ENCODE measurements at places on chromosomes 16 and 17. TPM values are rescaled to one million over a fixed set of nuclear protein-coding genes. Genes with fewer than 3 reads are reported as not detected.

GRCh38 chr17:75864448-75864871, 9.3 kb upstream of the WBP2 start:
- no peak for DNase-seq

DNA sequence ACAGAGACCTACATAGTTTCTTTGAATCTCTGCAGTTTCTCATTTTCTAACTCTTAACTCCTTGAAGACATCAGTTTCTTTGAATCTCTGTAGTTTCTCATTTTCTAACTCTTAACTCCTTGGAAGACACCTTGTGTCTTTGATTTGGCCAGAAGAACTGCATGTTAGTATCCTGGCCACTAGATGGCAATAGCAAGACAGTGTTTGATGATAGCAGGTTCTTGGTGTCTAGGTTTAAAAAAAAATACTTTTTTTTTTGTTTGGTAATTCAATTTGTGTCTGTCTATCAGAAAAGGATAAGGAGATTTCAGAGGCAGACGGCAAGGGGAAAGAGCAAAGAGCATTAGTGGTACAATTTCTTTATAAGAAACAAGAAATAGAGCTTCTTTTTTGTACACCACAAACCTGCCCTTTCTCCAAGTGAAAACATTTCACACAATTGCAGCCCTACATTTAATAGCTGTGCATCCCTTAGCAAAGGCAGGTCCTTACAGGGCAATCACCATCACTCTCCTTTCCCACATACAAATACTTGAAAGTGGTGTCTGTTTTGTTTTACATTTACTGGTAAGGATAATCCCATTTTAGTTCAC, 1324.9 kb upstream of the CDH8 start:
- peak; percentile 67 for DNase-seq

GRCh38 chr17:46951706-46952105, 27.3 kb downstream of the RPRML start:
- no peak for DNase-seq

RTN4RL1 gene
- 0.60 TPM for total RNA-seq

Data from dermis blood vessel endothelial cell (primary cell).